Gastrocnemius medialis (tissue), 4 donors: ENCODE measurements at places on chromosomes 7 and 10. TPM values are rescaled to one million over a fixed set of nuclear protein-coding genes. Genes with fewer than 3 reads are reported as not detected.

H2BK1 gene
- not detected for total RNA-seq

OR6B1 gene
- not detected for total RNA-seq

SPDYE2 gene
- total RNA-seq: not detected

DDC gene
- 0.24 TPM for total RNA-seq

- H3K36me3 ChIP-seq: no peaks in the 10 kb centered on the region
- peaks cover 9% of the 10 kb centered on the region for H3K4me1 ChIP-seq
- no peak overlapping the region for H3K4me3 ChIP-seq
- H3K27ac ChIP-seq: no peak overlapping the region
- DNase-seq: no peak
Measured at GRCh38 chr10:11608159-11609013, 3.1 kb downstream of the USP6NL start.

- DNase-seq: no peak
- H3K36me3 ChIP-seq: no peaks in the 10 kb centered on the region
- no peak overlapping the region for H3K4me3 ChIP-seq
- H3K27me3 ChIP-seq: no peaks in the 10 kb centered on the region
- no peaks in the 10 kb centered on the region for H3K4me1 ChIP-seq
Measured at GRCh38 chr10:68239069-68239468, 7.2 kb upstream of the ATOH7 start.

DNA sequence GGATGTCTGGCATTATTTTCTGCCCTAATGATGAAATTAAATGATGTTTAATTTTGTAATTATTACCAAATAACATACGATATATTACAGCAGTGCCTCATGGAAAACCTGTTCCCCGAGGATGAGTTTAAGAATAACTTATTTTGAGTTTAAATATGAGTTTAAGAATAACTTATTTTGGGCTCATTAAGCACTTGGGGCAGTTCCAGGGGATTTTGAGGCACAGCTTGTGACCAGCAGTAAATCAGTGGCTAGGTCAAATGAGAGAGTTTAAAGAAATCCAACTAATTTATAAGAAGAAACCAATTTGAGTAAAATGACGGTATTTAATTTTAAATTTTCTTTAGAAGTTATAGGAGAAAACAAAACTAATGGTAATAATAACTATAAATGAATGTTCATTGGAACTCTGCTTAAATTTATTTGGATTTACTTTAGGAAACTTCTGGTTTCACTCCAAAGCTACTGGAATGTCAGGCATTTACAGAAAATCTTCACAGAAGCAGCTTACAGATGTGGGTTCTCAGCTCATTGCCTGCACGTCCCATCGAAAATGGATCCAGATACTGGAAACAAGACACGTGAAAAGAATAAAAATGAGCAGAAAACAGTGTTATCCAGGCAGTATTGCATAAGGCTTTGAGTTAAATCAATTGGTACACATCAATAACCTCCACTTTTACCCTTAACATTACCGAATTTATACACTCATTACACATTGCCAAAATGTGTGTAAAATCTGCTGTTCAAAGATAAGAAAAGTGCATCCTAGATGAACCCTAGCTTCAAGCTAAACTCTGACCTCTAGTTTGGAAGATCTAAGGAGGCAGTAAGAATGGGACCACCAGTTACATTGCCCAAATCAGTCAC, 784.5 kb upstream of the IGFBP3 start:
- DNase-seq: no peak
- no peaks in the 10 kb centered on the region for H3K36me3 ChIP-seq
- no peak overlapping the region for H3K27ac ChIP-seq
- no peak overlapping the region for H3K4me3 ChIP-seq

DNA sequence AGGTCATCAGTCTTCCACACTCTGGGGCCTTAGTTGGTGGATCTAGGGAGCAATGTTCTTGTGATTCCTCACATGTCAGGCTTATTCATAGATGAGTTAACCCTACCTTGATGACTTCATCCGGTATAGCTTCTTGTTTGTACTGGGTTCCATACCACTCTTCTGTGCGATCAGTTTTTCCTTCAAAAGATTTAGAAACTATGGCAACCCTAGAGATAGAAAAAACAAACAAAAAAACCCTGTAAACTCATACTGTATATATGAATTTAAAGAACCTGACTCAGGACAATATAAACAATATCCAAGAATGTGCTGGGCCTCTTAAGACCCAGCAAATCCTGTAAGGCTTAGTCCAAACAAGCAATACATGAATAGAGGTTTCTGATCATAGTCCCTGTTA, 83.5 kb downstream of the IDE start:
- peaks cover 5% of the 10 kb centered on the region for H3K36me3 ChIP-seq
- H3K27ac ChIP-seq: no peak overlapping the region
- H3K4me3 ChIP-seq: no peak overlapping the region
- H3K27me3 ChIP-seq: no peaks in the 10 kb centered on the region

DNA sequence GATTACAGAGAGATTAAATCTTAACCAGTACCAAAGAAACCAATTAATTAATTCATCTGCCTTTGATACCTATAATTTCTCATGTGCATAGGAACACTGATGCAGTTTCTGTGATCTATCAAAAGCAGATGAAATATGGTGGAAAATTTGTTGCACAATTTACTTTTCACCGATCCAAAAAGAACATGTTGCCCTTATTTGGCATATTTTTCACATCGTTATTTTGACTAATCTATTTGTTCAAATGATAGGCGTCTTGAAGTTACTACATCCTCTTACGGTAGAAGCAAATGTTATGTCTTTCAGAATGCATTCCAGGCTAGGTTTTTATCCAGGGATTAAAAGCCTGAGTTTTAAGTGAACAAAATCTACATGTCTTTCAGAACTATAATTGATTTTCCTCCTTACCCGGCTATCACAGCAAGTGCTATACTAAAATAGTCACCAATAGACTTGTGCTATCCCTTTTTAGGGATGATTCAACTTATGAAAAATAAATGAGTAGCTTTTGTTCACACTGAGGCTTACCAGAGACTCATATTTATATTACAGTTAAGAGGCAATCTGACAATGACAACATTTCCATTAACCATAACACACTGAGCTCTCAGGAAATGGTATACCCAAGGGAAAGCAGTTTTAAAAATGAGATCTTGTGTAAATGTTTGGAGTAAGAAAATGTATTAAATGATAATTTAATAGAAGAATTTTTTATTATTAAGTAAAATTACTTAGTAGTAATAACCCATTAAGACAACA, 16.8 kb upstream of the TES start:
- H3K4me3 ChIP-seq: no peak overlapping the region
- no peaks in the 10 kb centered on the region for H3K36me3 ChIP-seq
- no peak for DNase-seq

DNA sequence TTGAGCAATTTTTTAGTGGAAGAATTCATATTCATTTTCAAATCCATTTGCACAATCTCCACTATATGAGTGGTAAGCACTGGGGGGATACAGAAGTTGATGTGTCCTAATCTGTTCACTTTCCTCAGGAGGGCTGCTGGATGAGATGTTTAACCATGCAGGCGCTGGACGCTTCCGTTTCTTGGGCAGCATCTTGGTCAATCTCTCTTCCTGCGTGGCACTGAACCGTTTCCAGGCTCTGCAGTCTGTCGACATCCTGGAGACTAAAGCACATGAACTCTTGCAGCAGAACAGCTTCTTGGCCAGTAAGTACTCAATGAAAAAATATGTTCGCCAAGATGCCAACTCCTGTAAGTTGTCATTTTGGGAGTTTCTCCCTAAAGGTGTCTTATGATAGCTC, 179.3 kb downstream of the ABCA13 start:
- H3K27ac ChIP-seq: no peak overlapping the region
- no peaks in the 10 kb centered on the region for H3K36me3 ChIP-seq
